Stimulated activated CD4-positive, alpha-beta T cell treated with anti-CD3 and anti-CD28 coated beads, Interleukin-15, amount 100 ng/mL, for 1 hour (primary cell): ENCODE measurements at places on chromosomes 16 and 17.

DNA sequence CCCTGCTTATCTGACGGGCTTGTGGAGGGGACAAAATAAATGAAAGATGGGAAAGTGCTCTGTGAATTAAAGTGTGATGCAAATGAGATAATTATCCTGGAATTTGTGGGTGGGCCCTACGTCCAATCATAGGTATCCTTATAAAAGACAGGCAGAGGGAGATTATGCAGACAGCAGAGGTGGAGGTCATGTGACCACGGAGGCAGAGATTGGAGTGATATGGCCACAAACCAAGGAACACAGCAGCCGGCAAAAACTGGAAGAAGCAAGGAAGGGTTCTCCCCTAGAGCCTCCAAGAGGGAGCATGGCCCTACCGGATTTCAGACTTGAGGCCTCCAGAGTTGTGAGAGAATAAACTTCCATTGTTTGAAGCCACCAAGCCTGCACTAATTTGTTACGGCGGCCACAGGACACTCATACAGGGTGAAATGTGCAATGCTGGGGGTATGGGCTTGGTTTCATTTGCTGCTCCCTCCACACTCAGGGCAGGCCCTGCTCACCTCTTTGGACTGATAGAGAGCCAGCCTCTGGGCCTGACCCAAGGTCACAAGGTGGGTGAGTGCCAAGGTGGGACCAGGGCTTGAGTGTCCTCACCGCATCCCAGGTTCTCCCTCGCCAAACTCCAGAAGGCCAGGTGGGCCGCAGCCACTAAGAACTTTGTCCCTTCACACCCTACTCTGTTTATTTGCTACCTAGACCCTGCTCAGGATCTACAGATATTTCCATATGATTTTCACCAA lies 149.6 kb upstream of the TNRC6C start:
- no peak for DNase-seq

GRCh38 chr17:50318501-50319285 lies 27.2 kb upstream of the XYLT2 start:
- no peak for DNase-seq

- no peak for DNase-seq
Observed at GRCh38 chr17:26766743-26767142, 527.2 kb upstream of the WSB1 start.

DNA sequence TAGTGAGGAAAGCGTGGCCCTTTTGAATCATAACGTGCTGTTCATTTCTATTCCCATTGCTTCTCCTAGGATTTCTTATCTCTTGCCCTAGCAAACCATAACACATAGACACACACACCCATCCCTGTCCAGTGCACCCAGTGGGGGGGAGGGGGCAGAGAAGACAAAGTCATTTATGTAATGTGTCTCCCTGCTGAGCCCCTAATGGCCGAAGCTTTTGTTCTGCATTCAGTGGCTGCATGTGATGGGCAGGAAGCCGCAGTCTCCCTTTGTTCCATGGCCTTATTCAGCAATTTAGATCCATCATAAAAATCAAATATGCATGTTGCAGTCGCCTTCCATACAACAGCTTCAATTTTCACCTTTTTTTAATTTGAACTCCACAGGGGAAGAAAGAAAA lies 325.4 kb downstream of the ZFHX3 start:
- no peak for DNase-seq

DNA sequence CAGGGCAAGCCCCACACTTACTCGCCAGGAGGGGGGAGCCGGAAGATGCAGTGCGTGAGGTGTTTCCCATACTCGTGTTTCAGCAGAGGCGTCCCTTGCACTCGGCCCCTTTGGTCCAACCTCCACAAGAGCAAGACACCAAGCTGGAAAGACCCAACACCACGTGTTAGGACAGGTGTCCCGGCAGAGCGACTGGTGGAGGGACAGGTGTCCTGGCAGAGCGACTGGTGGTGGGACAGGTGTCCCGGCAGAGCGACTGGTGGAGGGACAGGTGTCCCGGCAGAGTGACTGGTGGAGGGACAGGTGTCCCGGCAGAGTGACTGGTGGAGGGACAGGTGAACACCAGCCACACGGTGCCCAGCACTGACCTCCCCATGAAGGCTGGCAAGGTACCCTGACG lies 19.4 kb downstream of the IFT140 start:
- DNase-seq: no peak

DNA sequence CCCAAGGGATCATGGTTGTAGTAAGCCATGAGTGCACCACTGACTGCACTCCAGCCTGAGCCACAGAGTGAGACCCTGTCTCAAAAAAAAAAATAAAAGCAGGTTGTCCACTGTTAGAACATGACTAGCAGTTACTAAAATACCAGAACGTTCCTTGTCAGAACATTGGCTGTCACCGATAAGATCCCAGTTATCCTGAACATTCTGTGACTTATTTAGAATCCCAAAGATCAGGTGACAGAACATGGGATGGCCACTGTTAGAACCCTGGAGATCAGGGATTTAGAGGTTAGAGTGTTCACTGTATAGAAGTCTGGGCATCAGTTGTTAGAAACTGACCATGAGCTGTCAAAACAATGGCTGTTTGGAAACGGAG lies 8.6 kb downstream of the CES4A start:
- no peak for DNase-seq

- no peak for DNase-seq
Observed at GRCh38 chr16:66652661-66653360, 43.7 kb downstream of the CMTM4 start.

GRCh38 chr17:58447039-58447975 lies 30.0 kb upstream of the RNF43 start:
- peak; percentile 5 for DNase-seq

DNA sequence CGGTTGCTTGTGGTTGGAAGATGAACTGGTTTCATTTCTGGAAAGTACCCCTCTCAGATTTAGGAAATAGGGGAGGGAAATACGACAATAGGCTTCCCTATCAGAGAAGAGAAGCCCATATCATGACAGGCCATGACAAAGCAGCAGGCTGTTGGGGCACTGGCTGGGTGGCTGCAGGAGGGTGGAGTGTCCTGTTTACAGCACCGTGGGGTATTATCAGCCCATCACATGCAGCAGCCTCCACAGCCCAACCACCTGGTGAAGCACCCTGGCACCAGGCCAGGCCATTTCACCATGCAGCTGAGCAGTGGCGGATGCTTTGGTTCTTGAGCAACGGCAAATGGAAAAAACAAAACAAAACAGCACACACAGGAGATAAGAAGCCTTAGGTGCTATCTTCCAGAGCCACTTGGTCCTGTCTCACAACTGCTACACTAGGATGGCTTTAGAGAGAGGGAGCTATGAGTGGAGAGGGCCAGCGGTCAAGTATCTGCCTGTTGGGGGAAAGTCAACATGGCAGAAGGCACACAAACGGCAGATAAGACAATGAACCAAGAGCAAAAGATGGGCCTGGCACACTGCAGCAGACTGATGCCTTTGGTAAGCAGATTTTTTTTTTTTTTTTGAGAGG lies 24.2 kb downstream of the FAM117A start:
- DNase-seq: peak; percentile 58

- no peak for DNase-seq
Observed at GRCh38 chr16:84279881-84280280, 14.8 kb upstream of the WFDC1 start.

- no peak for DNase-seq
Observed at GRCh38 chr17:27256225-27257030, 37.5 kb upstream of the WSB1 start.

GRCh38 chr17:7745748-7746470 lies 28.4 kb downstream of the DNAH2 start:
- DNase-seq: no peak

GRCh38 chr17:27523712-27524111 lies 67.5 kb downstream of the KSR1 start:
- DNase-seq: no peak

DNA sequence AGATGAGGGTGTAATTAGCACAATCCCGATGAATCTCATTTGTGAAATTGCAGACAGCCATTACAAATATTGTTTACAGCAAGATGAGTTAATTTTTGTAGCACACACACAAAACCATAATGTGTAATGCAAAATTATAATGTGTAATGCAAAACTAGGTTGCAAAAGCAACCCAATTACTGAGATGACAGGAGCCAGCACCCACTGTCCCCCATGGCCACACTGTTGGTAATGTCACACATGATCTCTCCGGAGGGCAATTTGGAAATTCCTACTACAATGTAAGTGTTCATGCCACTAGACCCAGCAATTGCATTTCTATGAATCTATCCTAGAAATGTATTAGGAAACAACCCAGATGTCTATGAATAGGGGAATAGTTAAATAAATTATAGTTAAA lies 76.9 kb downstream of the MARF1 start:
- no peak for DNase-seq

DNA sequence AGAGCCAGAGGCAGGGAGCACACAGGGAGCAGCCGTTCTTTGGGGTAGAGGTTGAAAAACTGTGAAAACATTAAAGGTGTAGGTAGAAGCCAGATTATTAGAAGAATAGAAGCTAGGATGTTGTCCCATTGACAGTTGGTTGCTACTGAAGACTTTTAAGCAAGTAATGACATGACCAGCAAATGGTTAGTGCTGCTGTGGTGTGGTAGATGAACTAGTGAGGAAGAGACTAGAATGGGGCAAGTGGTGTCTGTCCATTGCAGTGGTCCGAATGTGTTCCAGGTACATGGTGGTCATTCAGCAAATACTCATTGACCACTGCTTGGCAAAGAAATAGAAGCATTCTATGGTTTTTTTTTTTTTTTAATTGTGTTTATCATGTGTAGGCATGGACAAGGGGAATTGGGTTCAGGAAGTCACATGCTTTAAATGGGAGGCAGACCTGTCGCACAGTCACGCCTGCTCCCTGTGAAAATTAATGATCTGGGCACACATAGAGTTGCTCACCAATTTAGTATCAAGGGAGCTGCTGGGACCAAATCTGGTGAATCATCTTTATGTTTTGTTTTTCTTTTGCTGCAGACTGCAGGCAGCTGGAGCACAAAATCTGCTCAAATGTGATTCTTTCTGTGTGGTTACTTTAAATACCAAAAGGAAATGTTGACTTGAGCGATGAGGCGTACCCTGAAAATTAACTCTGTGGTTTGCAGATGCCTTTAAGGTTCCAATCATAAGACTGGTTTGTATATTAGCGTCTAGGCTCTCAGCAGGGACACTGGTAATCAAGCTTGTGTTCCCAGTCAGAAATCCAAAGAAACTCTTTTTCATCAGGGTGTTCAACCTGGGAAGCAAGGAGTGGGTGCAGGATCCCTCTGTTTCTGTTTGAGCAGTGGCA lies 30.7 kb downstream of the YPEL2 start:
- no peak for DNase-seq

DNA sequence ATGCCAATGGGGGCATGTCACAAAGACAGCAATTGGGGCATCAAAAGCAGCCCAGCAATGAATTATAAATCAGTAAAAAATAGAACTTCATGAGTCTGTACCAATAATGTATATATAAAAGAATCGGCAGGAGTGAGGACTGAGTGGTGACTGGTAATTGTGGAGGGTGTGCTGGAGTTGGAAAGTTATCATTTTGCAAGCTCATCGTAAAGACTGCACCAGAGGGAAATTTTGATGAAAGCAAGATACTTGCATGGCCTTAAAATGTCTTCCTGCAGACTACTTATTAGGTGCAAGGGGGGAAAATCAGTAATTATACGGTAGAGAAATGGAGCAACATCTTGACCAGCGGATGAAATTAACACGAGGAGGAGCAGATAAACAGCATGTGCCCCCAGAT lies 138.9 kb downstream of the AATF start:
- DNase-seq: no peak

DNA sequence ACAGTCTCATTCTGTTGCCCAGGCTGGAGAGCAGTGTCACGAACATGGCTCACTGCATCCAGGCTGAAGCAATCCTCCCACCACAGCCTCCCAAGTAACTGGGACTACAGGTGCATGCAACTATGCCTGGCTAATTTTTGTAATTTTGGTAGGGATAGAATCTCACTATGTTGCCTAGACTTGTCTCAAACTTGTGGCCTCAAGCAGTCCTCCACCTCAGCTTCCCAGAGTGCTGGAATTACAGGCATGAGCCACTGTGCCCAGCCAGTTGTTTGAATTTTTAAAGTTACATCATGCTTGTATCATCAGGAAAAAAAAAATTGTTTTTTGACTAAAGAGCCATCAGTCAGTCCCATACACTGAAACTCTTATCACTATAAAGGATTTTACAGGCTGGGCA lies 17.1 kb upstream of the VPS4A start:
- DNase-seq: no peak

GRCh38 chr16:88382491-88383400 lies at the start of gene ZNF469:
Gene ZNF469, plus strand, starts transcription at chr16:88382959. Its CDS starts 44,512 bp downstream, at chr16:88427471.
- no peak for DNase-seq

- no peak for DNase-seq
Observed at GRCh38 chr17:77160091-77160874, 19.5 kb downstream of the SEC14L1 start.

DNA sequence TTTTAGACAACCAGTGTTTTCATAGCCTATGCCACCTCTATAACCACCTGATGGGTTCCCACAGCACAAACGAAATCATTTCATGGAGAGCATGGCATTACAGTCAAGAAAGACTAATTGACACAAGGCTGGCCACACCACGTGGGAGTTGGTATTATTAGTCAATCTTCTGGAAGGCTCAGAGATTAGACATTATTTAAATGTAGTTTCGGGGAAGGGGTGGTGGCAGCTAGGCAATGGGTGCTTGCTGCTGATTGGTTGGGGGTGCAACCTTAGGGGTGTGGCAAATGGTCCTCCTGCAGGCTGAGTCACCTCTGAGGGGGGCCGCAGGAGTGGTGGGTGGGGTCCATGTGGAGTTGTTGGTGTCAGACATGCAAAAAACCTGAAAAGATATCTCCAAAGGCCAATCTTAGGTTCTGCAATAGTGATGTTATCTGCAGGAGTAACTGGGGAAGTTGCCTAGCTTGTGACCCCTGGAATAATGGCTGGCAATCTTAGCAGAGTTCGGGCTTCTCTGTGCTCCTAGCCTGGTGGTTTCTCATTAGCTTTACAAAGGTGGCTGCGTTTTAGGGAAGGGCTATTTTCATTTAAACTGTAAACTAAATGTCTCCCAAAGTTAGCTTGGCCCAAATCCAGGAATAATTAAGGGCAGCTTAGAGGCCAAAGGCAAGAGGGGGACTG lies 4.6 kb downstream of the TEN1 start:
- DNase-seq: no peak

DNA sequence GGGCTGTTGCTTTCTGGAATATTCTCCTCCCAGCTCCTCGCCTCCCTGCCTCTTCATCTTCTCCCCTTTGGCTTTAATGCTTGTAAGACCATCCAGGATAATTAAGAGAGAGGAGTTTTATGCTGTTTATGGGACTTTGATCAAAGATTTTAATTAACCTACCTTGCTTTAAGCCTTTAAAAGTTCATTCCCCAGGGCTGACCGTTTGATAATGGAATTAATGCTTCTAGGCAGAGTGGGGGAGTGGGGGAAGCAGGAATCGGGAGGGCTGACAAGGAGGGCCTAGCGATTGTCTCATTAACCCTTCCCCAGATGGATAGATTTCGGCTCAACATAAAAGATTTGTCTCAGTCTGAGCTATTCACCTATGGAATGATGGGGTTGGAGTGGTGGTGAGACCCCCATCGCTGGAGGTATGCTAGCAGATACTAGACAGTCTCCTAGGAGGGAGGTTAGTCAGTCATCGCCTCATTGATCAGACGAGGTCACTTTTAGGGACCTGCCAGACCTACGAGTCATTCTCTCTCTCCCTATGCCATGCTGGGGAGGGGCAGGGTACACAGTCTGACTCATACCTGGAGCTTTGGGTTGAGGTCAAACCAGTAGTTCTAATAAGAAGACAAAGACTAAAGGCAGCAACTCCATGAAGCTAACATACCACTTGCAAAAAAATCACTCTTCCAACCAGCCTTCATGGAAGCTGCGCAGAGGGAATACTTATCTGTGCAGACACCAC lies 236.6 kb upstream of the NLRP1 start:
- DNase-seq: no peak
